ENCODE measurements at places on chromosomes 2 and 18. TPM values are rescaled to one million over a fixed set of nuclear protein-coding genes. Genes with fewer than 3 reads are reported as not detected.

DNA sequence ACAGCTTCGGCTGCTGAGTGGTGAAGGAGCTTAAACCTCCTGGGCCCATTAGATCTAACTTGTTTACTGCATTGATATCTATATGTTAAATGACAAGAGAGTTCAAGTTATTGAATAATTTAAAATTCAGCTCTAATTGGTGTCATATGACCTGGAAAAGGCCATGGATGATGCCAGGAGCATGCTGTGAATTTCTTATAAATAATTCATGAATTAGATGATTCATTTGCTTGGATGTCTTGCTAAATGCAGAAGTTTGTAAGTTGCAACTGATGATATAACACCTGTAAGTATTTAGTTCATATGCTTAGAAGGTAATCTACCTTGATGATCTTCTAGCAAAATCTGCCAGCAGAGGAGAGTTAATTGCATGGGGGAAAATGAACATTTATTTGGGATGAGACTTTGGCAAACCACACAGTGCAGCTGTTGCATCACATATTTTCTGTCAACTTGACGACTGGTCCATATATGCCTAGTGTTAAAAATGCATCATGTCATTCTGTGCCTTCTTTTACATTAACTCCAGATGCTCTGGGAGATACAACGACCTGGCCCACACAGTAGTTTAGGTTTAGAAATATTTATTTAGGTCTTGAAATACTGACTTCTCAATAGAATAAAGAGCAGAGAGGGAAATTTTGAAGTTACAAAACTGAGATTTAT, 226.3 kb downstream of the KIAA1328 start:
- no peak for DNase-seq

GRCh38 chr2:205754924-205755321, 72.6 kb downstream of the NRP2 start:
- no peak for DNase-seq

DNA sequence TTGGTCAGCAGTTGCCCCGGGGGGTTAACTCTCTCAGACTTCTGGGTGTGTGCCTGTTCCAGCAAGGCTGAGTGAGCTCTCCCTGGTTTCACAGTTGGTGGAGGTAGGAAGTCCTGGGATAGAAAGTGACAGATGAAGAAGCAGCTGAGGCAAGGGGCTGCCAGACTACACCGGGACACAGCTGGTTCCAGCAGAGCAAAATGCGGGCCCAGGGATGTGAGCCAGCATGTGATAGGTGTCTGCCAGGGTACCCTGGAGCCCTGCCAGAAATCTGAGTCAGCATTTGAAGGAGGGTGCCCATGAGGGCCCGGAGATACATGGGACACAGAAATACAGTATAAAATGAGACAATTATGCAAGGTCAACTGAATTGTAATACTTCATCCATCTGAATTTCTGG, 79.3 kb upstream of the LGALSL start:
- DNase-seq: no peak

DNA sequence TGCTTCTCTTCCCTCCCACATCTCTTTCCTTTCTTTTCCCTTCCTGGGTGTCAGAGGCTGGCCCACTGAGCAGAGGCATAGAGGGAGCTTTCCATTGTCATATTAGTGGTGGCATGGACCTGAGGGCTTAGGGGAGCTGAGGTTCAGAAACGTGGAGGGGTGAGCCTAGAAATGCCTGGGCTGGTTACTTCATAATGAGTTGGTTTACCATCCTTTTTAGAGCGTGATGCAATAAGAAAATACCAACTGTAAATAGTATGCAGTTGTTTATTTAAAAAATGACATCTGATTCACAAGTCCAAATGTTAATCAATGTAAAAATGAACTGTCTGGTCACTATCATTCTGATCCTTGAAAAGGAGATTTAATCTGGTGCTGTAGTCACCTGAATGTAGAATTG, 46.3 kb downstream of the MYO1B start:
- DNase-seq: no peak

DNA sequence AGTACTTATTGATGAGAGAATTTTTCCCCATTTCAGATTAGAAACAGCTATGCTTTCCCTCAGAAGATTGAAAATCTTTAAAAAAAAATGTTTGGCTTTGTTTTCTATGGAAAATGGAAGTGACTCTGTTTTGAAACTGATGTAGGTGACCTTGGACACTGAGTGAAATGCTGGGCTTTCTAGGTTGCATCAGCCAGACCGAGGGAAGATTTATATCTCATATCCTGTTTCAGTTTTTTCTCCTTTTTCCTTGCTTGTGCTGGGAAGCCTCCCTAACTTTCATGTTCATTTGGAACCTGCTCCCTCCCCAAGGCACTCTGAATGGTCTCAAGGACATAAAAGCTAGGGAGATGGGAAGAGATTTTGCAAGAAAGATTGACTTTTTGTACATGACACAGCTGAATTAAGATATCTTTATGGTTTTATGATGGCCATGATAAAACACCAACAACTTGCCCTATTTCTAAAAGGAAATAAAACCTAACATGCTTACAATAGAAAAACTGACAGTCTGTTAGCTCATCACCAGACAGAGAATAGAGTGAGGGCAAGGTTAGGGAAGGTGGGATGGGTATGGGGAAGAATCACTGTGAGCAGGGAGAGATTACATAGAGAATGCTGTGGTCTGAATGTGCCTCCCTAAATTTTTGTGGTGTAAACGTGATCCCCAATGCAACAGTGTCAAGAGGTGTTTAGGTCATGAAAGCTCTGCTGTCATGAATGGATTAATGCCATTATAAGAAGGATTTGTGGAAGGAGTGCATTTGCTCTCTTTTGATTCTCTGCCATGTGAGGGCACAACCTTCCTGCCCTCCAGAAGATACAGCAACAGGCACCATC, 249.7 kb downstream of the TPGS2 start:
- no peak for DNase-seq

GRCh38 chr2:26567534-26567933, 73.6 kb downstream of the CIB4 start:
- DNase-seq: peak; percentile 34

CCDC68 gene
- total RNA-seq: 3.9 TPM

ARHGAP15 gene
- 6.0 TPM for total RNA-seq

SEMA4C gene
- 15.7 TPM for total RNA-seq

FAM237A gene
- not detected for total RNA-seq

POTEJ gene
- total RNA-seq: not detected

TEKT4 gene
- not detected for total RNA-seq
